CD4-positive, alpha-beta memory T cell (primary cell): ENCODE measurements at places on chromosomes 11 and 22.

GRCh38 chr22:31148488-31148887 is 8.2 kb upstream of the PLA2G3 start:
- DNase-seq, result no peak

DNA sequence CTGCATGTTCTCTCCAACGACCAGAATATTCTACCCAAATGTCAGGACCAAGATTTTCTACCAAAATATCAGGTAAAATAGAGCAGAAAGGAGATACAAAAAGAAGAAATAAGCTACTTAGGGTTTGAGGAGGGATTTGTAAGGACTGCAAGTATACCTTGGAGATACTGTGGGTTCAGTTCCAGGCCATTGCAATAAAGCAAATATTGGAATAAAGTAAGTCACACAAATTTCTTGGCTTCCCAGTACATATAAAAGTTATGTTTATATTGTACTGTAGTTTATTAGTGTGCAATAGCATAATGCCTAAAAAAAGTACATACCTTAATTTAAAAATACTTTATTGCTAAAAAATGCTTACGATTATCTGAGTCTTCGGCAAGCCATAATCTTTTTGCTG is 34.1 kb downstream of the CCDC15 start:
- DNase-seq, result no peak

GRCh38 chr22:50161508-50162390 is 8.8 kb upstream of the PANX2 start:
- no peak for DNase-seq

GRCh38 chr11:62603072-62603408 is 1.4 kb upstream of the MTA2 start:
- DNase-seq, result no peak

- DNase-seq, result peak; percentile 28
Measured at GRCh38 chr11:113262594-113262993, 51.8 kb upstream of the TTC12 start.

DNA sequence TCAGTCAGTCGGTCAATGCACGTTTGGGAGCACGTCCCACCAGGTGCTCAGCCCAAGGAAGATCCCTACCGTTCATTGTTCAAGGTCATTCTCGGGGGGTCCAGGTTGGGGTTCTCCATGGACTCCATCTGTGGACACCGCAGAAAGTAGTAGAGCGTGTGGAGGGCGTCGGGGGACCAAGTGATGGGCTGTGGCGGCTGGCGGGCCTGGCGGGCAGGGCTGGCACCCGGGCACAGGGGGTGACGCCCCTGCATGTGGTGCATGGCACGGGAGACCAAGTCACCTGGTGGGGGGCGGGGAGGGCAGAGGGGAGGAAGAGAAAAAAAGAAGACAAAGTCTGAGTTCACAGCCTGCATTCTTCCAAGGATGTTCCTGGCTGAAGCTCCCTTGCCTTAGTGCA is 91.8 kb downstream of the NAT10 start:
- DNase-seq, result no peak
